ENCODE measurements at places on chromosomes 6 and 20.
A peak's percentile ranks its signal among the peaks of the same experiment; 100 is the strongest.

- peak; percentile 81 for DNase-seq
Observed at GRCh38 chr6:46044881-46045617, 29.4 kb upstream of the CLIC5 start.

DNA sequence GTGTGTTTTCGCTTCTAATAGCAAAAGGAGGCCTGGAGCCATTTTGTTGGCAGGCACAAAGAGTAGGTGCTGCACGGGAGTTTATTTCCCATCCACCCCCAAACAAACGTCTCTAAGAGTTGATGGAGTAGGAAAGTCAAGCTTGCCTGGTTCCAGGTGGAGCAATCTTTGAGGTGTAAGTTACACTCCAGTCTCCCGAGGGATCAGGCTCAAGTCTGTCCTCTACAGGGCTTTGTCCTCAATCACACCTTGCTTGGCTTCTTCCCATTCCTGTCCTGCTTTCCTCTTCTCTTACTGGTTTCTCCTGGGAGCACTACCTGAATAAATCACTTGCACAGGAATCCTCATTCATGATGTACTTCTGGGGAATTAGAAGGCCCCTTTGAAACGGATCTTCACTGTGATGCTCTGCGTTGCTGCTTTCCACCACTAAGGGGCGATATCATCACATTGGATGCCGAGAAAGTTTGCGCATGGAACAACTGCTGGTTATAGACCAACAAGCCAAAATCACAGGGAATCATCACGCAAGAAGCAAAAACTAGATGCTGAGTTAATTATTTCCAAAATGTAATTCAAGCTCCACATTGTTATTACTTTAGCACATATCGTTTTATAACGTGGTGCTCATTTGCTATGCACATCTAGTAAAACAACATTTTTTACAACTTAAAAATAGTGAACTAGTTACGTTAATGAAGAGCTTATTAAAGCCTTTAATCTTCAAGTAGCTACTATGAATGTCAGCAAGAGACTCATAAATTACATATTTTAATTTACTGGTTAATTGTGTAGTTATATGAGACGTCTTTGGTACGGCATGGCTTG lies 156.8 kb downstream of the DNAH8 start:
- DNase-seq: no peak

GRCh38 chr6:21807299-21808044 lies 213.9 kb downstream of the SOX4 start:
- no peak for DNase-seq

- DNase-seq: no peak
Observed at GRCh38 chr6:34280216-34280615, 31.4 kb upstream of the SMIM29 start.

DNA sequence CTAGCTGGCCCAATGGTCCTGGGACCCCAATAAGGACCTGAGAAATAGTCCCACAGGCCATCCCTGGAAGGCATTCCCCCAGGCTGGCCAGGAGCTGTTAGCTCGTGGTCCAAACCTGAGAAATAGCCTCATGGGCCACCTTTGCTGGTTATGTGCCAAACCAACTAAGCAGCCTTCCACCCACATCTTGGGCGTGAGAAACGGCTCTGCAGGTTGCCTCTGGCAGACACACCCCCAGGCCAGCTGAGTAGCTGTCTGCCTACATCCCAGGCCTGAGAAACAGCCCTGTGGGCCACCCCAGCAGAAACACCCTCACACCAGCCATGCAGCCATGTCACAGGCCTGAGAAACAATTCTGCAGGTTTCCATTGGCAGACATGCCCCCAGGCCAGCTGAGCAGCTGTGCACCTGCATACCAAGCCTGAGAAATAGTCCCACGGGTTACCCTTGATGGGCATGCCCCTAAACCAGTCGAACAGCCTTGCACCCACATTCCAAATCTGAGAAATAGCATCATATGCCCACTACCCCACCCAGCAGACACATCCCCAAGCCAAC lies 567.8 kb upstream of the ID4 start:
- DNase-seq: no peak

- DNase-seq: peak; percentile 69
Observed at GRCh38 chr20:39886650-39887190, 802.3 kb downstream of the MAFB start.

DNA sequence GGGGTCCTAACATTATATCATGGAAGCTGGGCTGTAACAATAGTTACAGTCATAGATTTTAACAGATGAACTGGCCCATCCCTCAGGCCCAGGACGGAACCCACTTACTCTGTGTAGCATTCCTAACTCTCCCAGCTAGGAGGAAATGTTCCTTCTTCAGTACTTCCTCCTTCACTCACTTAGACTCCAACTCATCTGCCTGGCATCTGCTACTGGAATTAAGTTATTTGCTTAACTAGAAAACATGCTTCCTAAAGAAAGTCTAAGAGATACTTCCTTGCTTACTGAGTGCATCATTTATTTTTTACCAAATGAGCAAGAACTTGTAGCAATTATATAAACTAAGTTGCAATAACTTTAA lies 20.5 kb downstream of the GCLC start:
- no peak for DNase-seq

- DNase-seq: no peak
Observed at GRCh38 chr6:34277763-34278112, 28.9 kb upstream of the SMIM29 start.

GRCh38 chr6:65259059-65259458 lies 448.0 kb downstream of the EYS start:
- DNase-seq: no peak

- no peak for DNase-seq
Observed at GRCh38 chr20:47950124-47950912, 165.0 kb upstream of the SULF2 start.

DNA sequence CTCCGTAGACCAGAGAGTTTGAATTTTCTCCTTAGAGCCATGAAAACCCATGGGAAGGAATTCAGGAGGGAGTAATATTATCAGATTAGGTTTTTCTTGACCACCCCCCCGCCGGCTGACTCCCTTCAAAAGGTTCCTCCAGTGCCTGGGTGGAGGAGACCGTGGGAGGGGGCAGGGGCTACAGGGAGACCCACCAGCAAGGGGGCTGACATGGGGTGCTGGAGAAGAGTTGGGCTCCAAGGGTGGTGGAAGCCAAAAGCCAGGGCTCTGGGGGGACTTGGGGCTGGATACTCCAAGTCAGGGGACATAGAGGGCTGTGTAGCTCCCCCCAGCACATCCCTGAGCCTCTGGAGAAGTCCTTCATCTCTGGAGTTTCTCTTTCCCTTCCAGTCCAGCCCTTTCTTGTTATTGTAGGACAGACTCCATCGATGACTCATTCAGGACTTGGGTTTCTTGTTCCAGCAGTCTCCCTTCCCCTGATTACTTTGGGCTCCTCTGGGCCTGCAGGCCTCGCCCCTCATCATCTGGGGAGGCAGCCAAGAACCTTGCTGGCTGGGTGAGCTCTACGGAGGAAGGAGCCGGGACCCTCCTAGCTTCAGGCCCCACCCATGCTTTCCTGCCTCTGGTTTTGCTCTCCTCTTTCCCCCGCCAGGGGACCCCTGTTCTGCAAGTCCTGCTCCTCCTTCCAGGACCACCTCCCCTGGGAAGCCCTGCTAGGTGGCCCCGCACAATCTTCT lies 10.5 kb upstream of the KIAA1755 start:
- peak; percentile 92 for DNase-seq

DNA sequence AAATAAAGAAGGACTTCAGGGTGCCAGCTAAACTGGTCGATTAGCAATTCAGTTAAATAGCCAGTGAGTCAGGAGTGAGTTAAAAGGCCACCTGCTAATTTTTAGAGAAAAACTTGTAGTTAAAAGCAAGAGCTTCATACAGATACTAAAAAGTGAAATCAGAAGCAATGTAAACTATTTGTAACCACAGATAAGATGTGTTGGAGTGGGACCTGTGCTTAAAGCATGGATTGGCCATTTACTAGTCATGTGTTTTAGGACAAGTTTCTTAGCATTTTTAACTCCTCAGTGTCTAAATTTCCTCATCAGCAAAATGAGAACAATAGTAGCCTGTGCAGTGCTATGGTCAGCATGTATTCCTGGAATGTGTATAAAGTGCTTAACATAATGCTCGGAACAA lies 23.8 kb upstream of the HDDC2 start:
- no peak for DNase-seq

DNA sequence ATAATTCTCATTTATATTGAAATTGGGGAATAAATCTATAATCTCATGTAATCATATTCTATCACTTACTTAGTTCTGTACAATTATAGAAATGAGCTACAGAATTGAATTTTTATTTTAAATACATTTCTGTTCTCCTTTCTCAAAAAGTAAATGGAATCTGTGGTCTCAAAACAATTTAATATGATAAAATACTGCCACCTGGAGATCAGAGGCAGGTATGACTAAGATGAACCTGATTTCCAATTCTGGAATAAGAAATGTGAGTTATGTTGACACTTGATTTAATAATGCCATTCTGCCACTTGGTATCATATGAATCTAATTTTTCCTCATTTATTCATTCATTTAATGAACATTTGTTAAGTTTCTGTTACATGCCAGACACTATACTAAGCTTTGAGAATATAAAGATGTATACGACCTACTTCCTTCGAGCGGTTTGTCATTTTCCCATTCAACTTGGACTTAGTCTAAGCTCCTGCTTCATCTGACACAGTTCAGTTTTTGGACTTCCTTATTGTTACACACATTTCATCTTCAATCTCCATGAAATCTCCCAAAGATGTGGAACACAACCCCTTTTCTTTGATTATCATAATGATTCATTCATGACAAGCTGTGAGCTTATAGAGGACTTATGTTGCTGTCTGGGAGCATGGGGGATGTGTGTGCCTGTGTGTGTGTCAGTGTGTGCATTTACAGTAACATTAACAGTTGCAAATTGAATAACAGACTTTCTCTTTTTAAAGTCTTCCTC lies 7.5 kb upstream of the CCDC28A start:
- DNase-seq: no peak

DNA sequence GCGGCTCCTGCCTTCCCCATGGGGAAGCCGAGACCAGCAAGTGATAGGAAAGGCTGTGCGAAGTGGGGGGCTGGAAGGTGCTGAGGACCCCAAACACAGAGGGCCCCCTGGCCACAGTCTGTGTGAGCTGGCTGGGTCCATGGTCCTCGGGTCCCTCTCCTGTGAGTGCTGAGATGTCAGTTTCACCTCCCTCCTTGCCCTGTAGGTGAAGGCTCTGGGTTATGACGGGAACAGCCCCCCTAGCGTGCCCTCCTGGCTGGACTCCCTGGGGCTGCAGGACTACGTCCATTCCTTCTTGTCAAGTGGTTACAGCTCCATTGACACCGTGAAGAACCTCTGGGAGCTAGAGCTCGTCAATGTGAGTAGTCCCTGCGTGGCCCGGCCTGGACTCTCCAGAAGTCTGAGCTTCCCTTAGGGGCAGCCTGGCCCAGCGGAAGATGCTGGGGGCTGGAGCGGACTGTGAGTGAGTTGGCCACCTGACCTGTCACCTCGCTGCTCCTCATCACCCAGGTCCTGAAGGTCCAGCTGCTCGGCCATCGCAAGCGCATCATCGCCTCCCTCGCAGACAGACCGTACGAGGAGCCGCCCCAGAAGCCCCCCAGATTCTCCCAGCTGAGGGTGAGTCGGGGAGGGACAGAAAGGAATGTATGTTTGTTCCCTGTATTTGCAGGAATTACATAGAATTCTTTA lies 61.7 kb downstream of the TCP11 start:
- no peak for DNase-seq

DNA sequence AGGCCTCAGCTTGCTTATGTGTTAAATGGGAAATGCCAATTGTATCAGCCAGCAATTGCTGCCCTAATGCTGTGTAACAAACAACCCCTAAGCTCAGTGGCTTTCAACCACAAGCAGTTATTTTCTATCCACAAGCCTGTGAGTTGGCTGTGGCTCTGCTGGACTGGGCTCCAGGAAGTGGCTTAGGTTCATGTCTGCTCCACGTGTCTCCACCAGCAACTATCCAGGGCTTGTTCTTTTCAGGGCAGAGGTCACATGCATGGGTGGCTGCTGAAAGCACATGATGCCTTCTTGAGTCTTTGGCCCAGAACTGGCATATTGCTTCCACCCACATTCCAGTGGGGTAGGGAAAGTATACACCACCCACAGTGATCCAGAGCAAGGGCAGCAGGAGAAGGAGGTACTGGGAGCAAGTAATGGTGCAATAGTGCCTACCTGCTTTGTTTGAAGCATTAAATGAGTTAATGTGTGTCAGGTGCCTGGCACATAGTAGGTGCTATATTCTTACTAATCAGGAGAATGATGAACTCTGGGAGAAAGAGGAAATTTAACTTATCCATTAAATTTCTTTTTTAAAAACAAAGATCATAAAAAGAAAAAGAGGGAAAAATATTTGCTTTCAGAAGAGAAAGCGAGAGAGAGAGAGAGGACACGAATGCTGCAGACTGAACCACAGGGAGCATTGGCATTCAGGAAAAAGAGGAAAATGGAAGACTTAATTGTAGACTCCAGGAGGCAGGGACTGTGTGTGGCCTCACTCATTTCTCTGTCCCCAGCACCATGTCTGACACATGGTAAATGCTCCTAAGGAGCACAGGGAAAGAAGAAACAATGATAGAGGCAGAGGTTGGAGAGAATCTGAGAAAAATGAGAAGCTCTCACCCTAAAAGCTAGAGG lies 25.2 kb upstream of the RNF24 start:
- no peak for DNase-seq

DNA sequence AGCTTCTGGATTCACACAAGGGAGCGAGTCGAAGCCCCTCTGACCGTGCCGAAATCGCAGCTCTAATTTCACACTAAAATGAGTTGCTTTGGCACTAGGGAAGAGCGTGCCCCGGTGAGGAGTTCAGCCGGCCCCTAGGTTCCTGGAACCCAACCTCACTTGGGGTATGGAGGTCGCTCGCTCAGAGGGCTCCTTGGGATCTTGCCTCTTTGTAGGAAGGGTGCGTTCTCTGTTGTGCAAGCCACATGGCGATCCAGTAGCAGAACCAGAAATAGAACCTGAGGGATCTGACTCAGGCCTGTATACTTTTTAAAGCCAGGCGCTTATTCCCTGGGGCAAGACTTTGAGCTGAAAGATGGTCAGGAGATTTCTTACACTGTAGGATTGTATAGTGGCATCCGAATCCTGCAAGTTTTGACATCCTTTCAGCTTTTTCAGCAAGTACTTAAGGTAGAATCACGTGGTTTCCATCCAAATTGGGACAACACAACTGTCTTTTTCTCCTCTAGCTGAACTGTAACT lies 861 bp upstream of the RALGAPA2 start:
- DNase-seq: no peak

DNA sequence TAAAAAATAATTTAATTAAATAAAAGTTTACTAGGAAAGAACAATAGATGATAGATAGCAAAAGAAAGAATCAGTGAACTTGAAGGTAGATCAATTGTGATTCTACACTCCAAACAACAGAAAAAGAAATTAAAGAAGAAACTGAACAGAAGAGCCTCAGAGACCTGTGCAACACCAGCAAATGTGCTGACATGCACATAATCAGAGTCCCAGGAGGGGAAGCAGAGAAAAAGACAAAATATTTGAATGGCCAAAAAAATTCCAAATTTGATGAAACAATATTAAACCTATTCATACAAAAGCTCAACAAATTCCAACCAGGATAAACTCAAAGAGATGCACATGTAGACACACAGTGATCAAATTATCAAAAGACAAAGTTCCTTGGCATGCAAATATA lies 267.5 kb upstream of the OPRM1 start:
- DNase-seq: no peak

- no peak for DNase-seq
Observed at GRCh38 chr6:35090734-35091133, 50.4 kb downstream of the TCP11 start.
